ENCODE measurements at places on chromosomes 11 and 22.

DNA sequence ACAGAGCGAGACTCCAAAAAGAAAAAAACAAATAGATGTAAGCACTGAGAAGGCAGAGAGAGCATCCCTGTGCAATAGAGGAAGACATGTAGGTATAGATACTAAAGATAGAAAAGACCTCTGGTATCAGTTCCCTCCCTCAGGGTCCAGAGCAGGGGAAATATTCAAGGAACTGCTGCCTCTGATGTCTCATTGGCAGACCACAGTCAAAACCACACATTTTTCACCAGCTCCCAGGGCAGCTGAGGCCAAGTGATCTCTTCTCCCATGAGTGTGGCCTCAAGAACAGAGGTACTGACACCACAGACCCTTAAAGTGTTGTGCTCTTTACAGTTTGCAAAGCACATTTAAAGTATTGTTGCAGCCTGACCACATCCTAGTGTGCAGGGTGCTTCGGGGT, 288.5 kb downstream of the NTM start:
- DNase-seq, result no peak

- no peak for DNase-seq
These were observed 503.7 kb downstream of the NTM start for GRCh38 chr11:131874070-131874469.

DNA sequence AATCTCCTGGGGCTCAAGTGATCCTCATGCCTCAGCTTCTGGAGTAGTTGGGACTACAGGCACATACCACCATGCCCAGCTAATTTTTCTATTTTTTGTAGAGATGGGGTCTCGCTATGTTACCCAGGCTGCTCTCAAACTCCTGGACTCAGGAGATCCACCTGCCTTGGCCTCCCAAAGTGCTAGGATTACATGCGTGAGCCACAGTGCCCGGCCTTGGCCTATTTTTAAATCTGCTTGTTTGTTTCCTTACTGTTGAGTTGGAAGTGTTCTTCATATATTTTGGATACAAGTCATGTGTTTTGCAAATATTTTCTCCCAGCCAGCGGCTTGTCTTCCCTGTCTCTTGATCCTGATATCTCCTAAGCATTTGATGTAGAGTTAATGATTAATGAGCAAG, 5.0 kb downstream of the PARVB start:
- no peak for DNase-seq

GRCh38 chr11:1915795-1916131, 3.7 kb upstream of the TNNT3 start:
- DNase-seq, result no peak

- DNase-seq, result no peak
These were observed 51.5 kb upstream of the RAB1B start for GRCh38 chr11:66216911-66217310.

GRCh38 chr11:3109434-3109833, 52.2 kb upstream of the CARS1 start:
- DNase-seq, result no peak

- no peak for DNase-seq
These were observed 4.3 kb downstream of the CLTCL1 start for GRCh38 chr22:19287076-19287707.

DNA sequence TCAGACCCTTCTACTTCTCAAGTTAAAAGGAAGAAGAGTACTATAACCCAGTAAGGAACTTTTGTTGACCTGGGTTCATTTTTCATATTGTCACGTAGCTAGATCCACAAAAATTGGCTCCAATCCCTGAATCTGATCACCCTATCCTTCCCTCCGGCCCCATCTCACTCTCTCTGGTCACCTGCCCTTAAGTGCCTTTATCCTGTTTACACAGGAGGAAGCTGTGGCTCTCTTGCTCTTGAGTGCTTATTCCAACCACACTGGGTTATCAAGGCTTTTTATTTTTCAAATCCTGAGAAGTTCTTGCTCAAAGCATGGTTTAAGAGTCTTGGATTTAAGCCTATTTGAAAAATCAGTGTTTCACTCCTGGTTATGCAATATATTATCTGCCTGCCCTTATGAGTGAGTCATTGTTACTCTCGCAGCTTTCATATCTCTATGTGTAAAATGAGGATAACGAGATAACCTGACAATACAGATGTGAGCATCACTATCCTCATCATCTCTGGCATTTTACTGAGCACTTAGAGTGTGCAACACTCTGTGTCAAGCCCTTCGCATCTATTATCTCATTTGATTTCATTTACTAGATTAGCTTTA, 293.9 kb downstream of the GUCY1A2 start:
- no peak for DNase-seq

- no peak for DNase-seq
These were observed 16.2 kb upstream of the ME3 start for GRCh38 chr11:86688398-86689179.

GRCh38 chr11:57637626-57638004, 12.1 kb downstream of the YPEL4 start:
- DNase-seq, result no peak

DNA sequence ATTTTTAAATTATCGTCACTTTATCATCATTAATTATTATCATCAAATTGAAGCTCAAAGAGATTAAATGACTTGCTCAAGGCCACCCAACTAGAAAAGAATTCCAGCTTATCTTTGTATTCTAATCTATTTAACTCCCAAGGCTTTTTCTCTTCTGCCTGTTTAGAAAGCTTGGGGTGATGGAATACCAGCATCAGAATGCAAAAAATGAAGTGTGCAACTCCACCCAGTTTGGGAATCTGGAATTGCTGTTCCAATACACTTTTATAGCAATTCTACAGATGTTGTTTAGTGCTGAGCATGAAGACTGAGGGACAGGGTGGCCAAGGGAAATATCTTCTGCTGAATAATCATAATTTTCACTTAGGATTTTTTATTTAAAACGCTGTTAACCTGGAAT, 97.2 kb upstream of the FIBIN start:
- no peak for DNase-seq

- no peak for DNase-seq
These were observed 107.9 kb downstream of the NTM start for GRCh38 chr11:131478341-131478740.

DNA sequence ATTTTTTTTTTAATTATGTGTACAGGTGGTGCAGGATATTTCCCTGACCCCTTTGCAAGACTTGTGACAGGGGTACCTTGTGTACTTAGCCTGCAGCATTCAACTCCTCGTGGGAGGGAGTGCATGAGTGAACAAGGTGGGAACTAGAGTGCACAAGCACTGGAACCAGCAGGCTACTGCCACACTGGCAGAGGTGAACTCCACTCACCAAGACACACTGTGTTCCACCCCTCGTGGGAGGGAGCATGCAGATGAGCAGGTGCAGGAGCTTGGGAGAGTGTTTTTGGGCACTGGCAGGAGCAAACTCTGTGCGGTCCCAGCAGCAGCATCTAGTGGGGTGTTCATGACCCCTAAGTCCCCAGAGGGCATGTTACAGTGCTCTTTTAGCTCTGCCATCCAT, 282.7 kb upstream of the PLET1 start:
- DNase-seq, result no peak

- DNase-seq, result no peak
These were observed 410.4 kb downstream of the TENM4 start for GRCh38 chr11:79030448-79030847.

DNA sequence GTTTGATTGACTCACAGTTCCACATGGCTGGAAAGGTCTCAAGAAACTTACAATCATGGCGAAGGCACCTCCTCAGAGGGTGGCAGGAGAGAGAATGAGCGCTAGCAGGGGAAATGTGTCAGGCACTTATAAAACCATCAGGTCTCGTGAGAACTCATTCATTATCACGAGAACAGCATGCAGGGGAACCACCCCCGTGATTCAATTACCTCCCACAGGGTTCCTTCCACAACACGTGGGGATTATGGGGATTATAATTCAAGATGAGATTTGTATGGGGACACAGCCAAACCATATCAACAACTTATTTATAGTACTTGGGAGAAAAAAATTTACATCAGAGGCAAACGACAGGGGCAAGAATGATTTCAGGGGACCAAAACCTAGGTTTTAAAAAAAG, 3.0 kb downstream of the ME3 start:
- no peak for DNase-seq

DNA sequence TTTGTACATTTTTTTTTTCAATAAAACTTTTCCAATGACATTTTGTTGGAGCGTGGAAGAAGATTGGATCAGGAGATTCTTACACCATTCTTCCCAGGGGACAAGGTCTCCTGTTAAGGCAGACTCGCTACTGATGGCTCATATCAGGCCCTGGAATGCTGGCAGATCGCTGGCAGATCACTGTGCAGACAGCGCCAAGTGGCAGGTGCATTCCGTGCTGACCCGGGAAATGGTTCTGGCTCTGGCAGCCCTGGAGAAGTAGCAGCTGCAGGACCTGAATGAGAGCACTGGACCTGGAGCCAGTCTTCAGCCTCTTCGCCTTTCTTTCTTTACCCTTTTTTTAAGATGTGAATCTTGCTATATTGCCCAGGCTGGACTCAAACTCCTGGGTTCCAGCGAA, 10.7 kb downstream of the SERPINH1 start:
- no peak for DNase-seq

GRCh38 chr11:10934293-10934860, 76.5 kb upstream of the ZBED5 start:
- no peak for DNase-seq

DNA sequence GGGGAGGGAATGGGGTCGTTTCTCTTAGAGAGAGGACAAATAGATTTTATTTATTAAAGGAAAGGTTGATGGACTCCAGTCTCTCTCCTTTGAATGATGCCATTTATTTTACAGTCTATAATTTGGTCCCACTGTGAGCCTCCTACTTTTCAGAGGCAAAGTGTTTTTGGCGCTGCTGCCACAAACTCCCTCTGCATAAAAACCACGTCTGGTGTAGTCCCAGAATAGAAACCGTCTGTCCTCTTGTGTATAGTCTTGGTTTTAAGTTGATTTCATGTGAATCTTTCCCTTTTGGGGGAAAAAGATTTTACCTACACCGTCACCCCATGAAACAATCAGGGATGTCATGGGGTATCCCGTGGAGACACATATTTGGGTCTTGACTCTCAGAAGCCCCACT, 143.6 kb upstream of the SEZ6L start:
- DNase-seq, result no peak

GRCh38 chr11:35605706-35606105, 12.6 kb upstream of the FJX1 start:
- DNase-seq, result no peak

DNA sequence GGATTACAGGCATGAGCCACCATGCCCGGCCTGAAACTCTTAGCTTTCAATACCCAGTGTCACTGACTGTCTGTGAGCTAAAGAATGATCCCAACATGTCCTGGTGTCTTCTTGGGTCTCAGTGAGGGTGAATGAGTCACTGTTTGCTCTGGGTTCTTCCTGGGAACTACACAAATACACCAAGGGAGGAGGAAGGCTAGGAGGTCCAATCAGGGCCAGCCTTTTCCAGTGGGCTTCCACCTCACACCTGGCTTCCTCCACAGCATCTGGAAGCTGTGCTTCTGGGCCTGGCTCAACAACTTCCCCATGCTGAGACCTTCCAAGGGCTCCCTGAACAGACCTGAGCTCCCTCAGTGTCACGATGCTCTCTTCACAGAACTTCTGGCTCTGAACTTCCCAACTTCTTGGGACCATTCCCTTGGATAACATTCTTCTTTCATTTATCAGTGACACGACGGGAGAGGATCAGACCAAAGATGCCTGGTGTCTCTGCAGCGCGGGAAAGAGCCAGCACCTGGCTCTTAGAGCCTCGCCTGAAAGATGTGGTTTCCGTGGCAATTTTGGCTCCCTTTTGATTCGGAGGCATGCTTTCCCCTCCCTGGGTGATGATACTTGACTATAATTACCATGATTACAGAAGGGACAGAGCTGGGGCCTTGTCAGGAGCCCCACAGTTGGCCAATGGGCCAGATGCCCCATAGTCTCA, 22.3 kb upstream of the CHRM4 start:
- DNase-seq, result no peak

- no peak for DNase-seq
These were observed 132.4 kb downstream of the MN1 start for GRCh38 chr22:27668828-27669797.

DNA sequence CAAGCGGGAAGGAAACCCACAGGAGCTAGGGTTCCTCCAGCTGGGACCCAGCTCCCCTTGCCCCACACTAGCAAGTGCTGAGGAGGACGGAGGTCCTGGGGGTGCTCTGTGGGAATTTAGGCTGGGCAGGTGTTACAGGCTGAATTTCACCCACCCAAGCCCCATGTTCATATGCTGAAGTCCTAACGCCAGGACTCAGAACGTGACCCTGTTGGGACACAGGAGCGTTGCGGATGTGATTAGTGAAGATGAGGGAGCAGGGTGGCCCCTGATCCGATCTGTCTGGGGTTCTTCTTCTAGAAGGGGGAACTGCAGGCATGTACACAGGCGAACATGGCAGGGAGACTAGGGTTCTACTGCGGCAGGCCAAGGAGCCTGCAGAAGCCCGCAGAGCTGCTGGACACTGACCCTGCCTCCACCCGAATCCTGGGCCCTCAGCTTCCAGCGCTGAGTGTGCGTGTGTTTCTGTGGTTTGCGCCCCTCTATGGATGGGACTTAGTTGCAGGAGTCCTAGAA, 103.4 kb upstream of the FGF3 start:
- DNase-seq, result no peak

DNA sequence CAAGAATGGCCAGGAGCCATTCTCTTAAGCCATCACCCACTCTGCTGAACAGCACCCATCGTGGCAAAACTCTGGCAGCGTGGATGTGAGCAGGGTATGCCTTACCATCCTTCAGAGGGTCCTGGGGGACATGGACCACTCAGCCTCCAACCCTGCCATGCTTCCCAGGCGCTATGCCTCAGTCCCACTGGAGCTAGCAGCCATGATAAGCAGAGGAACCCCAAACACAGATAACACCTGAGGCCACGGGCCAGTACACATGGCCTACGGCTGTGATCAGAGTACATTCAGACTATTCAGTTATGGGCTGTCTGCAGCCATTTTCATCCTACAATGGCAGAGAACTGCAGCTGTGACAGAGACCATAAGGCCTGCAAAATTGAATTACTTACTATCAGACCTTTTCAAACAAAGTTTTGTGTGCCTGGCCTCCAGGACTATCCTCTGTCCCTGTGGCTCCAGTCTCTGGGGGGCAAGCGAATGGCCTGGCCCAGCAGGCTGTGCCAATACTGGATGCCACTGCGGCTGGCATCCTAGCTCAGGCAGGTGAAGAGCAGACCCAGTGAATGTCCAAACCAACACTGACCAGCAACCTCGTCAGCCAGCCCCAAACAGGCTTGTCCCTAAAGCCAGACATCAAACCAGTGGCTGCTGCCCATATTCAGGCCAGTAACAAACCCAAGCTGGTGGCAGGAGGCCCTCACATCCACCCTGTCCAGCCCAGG, 6.9 kb downstream of the ARVCF start:
- no peak for DNase-seq

DNA sequence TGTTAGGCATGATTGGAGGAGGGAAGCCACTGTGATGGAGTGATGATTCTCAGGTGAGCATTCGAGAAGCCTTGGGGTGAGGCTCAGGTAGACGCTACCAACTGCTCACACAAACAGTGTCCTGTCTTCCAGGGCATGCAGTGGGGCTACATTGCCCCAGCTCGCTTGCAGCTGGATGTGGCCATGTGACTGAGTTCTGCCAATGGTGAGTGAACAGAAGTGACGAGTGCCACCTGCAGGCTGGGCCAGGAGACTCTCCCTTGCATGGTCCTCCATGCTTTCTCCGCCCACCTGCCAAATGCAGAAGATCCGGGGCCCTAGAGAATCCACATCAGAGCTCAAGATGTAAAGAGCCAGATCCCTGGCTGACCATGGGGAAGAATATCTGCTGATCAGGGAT, 195.9 kb downstream of the BCR start:
- peak; percentile 32 for DNase-seq
